ENCODE measurements at places on chromosomes 7 and 10. TPM values are rescaled to one million over a fixed set of nuclear protein-coding genes. Genes with fewer than 3 reads are reported as not detected.

DNA sequence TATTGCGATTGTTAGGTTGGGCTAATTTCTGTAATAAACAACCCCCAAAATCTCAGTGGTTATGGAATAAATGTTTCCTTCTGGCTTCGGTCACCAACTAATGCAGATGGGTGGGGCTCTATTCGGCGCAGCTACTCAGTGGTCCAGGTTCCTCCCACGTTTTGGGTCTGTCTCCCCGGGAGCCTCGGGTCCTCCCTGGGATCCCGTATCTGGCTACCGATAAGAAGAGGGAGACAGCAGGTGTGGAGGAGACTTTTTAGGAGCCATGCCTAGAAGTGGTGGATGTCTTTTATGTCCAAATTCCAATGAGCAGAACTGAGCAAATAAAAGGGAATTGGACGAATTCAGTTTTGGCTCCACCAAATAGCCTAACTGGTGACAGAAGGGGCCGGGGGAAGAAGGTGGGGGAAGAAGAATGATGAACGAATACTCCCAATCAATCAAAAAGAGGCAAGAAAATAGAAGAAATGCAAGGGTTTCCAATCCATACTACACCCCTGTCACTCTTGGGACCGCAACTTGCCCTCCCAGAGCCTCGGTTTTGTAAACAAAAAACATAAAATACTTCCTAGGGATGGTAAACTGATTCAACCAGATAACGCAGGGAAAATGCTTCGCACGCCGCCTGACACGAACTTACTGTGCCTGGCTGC is 498 bp upstream of the C10orf53 start:
- no peaks in the 10 kb centered on the region for H3K4me1 ChIP-seq
- no peak overlapping the region for H3K27ac ChIP-seq
- peaks cover 13% of the 10 kb centered on the region for H3K27me3 ChIP-seq
- peaks cover 2% of the 10 kb centered on the region for H3K36me3 ChIP-seq

- H3K4me1 ChIP-seq, result 0 out of 2 replicates have a peak, but pooled peaks cover under 1% of the 10 kb centered on the region
- H3K36me3 ChIP-seq, result no peaks in the 10 kb centered on the region
- H3K27ac ChIP-seq, result no peak overlapping the region
- peak; percentile 21 for DNase-seq
- H3K27me3 ChIP-seq, result peaks cover 8% of the 10 kb centered on the region
Observed at GRCh38 chr10:44387853-44388251, 3.0 kb upstream of the CXCL12 start.

DNA sequence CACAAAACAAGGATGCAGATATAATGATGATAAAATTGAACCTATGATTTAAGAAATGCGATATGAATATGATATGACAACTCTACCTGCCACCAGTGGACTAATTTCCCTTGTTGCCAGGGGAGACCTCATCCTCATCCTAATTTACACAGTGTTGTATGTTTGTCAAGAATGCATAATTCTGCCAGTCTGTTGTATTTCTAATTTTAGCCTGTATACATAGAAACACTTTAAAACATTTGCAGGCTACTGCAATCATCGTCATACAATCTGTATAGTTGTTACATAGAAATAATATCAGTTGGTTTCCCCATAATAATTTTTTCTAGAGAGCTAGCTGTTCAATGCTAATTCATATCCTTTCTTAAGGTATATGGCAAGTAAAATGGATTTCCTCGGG is 274.2 kb downstream of the DPP6 start:
- no peak overlapping the region for H3K4me3 ChIP-seq
- DNase-seq, result no peak
- no peaks in the 10 kb centered on the region for H3K27me3 ChIP-seq
- H3K4me1 ChIP-seq, result peaks cover 2% of the 10 kb centered on the region

- H3K27ac ChIP-seq, result no peak overlapping the region
- no peaks in the 10 kb centered on the region for H3K4me1 ChIP-seq
- no peak for DNase-seq
- H3K4me3 ChIP-seq, result peak overlapping the region; percentile 81
- H3K27me3 ChIP-seq, result no peaks in the 10 kb centered on the region
Observed at GRCh38 chr10:38094927-38095574, 914 bp downstream of the ZNF37A start.

DNA sequence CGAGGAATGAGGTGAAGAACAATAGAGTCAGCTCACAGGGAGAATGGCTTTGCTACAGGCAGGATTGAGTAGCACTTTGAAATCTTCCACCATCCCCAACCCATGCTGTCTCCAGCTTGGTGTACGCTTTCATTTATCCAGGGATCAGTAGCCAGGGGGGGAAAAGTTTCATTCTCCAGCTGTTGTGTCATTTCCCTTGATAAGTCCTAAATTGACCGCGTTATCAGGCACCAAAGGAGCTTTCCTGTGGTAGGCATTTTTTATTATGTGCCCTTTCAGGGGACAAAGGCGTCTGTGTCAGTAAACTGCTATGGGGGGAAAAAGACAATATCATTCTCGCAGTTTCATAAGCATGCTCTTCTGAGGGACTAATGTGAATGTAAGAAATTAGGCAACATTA is 106.6 kb upstream of the YAE1 start:
- no peak overlapping the region for H3K4me3 ChIP-seq
- H3K4me1 ChIP-seq, result no peaks in the 10 kb centered on the region
- no peak for DNase-seq
- H3K27ac ChIP-seq, result no peak overlapping the region

DNA sequence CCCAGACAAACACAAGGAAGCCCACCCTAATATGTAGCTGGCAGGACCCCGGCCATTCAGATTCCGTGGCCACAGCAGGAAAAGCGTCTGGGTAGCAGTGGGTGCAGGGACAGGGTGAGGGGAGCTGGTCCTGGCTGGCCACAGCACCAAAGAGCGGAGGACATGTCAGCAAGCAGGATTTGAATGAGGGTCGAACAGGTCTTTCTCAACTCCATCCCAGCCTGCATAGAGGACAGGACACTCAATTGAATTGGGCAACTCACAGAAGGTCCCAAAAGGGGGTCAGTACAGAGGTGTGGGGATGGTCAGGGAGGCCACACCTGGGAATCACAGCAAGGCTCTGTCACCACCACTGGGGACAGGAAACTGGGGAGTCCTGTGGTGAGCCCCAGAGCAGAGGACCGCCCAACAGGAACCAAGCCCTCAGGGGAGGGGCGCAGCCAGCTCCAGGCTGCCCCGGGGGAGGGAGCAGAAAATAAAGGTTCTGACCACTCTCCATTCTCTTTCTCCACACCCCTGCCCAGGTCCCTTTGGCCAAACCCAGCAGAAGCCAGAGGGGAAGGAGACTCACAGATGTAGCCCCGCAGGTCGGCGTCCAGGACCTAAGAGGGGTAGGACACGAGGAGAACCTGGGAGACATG is 108.7 kb upstream of the PPP2R2D start:
- H3K27me3 ChIP-seq, result no peaks in the 10 kb centered on the region
- no peak overlapping the region for H3K4me3 ChIP-seq
- H3K4me1 ChIP-seq, result peaks cover 5% of the 10 kb centered on the region
- DNase-seq, result peak; percentile 14

- no peak overlapping the region for H3K27ac ChIP-seq
- peak; percentile 63 for DNase-seq
- no peaks in the 10 kb centered on the region for H3K36me3 ChIP-seq
- H3K4me3 ChIP-seq, result no peak overlapping the region
Observed at GRCh38 chr10:129891806-129892205, 72.3 kb downstream of the EBF3 start.

DNA sequence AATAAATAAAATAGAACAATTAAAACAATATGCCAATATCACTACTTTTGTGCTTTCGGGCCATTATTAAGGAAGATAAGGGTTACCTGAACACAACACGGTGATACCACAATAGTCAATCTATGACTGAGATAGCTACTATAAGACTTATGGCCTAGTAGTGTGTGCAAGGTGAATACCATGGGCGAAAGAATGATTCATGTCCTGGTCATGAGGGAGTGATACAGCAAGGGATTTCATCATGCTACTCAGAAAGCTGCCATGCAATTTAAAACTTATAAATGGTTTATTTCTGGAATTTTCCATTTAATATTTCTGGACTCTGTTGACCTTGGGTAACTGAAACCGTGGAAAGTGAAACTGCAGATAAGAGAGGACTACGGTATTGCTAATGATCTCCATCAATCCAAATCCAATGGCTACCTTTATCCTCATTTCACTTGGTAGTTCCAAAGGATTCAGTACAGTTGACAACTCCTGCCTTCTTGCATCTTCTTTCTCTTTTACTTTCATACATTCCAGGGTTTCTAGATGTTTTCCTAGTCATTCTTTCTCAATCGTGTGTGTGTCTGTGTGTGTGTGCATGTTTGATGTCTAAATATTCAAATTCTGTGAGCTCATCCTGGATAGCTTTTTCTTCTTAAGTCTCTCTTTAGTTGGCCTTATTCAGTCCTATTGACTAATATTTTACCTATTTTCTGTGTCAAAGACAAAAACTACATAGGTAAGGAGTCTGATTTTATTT is 100.5 kb upstream of the MAGI2 start:
- H3K27me3 ChIP-seq, result no peaks in the 10 kb centered on the region
- H3K4me3 ChIP-seq, result no peak overlapping the region
- no peak for DNase-seq
- no peak overlapping the region for H3K27ac ChIP-seq
- H3K4me1 ChIP-seq, result no peaks in the 10 kb centered on the region

DNA sequence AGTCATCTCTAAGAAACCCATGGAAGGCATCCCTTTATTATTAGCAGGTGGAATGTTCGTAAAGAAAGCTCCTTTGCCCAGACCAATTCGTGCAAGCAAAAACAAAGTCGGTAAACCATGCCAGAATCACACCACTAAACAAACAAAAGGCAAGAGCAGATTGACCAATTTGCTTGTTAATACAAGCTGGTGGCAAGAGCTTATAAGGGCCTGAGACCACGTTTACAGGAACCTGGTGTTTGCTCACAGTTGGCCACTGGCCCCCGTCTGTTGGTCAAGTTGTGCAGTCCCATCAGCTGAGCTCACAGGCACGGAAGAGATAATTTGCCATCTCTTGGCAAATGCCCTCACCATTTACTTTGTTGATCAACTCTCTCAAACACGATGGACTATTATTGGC is 342.2 kb upstream of the MKI67 start:
- H3K27me3 ChIP-seq, result no peaks in the 10 kb centered on the region
- no peaks in the 10 kb centered on the region for H3K4me1 ChIP-seq
- H3K36me3 ChIP-seq, result no peaks in the 10 kb centered on the region
- no peak overlapping the region for H3K27ac ChIP-seq

DNA sequence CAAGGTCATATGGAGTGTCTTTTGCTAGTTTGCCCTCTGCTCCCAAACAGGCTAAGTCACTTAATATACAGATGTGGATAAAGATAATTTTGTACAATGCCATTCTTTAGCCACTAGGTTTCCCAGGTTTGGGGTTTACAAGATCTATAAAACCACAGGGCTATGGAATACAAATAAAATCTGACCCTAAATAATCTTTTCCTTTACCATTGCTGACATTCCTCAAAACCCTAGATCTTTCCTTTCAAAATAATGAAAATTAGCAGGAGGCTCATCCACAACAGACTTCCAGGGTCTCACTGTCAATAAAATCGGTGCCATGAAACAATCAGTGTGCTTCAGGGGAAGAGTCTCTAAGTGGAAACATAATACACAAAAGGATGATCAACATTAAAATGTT is 148.4 kb downstream of the CPEB3 start:
- H3K4me1 ChIP-seq, result no peaks in the 10 kb centered on the region
- H3K27ac ChIP-seq, result no peak overlapping the region
- no peak overlapping the region for H3K4me3 ChIP-seq

GRCh38 chr7:142280263-142280662 is 22.4 kb upstream of the PRSS58 start:
- no peak for DNase-seq
- H3K4me3 ChIP-seq, result no peak overlapping the region
- no peaks in the 10 kb centered on the region for H3K4me1 ChIP-seq
- no peak overlapping the region for H3K27ac ChIP-seq
- no peaks in the 10 kb centered on the region for H3K27me3 ChIP-seq

DNA sequence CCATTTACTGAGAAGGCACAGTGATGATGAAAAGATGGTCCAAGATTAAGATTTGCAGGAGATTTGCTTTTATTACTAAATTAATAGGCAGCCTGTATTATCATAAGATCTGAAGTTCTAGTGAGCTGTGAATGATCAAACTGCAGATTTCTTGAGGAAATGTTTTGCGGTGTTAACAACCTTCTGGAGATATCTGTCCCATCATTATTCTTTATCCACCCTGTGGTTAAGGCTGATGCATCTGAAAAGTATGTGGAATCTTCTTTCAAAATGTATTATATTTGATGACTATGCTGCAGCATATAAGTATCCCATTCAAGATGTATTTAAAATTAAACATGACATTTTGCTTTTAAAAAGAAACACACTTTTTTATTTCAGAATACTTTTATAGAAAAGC is 150.3 kb downstream of the POLR1F start:
- H3K27me3 ChIP-seq, result no peaks in the 10 kb centered on the region
- DNase-seq, result no peak
- H3K36me3 ChIP-seq, result no peaks in the 10 kb centered on the region
- H3K27ac ChIP-seq, result no peak overlapping the region
- no peaks in the 10 kb centered on the region for H3K4me1 ChIP-seq

DNA sequence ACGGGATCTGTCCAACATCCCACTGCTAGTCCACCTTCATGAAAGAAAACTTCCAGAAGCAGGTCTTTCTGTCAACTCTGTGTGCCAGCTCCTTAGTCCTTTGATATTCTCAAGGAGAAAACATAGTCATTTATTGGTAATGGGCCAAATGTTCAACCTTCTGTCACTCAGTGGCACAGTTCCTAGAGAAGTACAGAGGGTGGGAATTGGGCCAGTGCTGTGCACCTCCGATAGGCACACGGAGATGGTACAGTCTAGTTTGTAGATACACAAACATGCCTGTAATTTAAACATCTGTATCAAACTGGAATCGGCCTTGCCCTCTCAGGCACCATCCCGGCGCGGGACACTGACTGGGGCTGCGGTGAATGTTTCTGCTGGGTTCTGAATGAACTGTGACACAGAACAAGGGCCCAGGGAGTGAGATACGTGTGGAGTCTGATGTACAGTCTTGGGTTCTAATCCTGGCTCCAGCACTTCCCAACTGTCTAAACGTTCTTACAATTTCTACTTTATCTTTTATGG is 213.9 kb upstream of the SHH start:
- no peaks in the 10 kb centered on the region for H3K36me3 ChIP-seq
- no peak overlapping the region for H3K4me3 ChIP-seq
- no peaks in the 10 kb centered on the region for H3K27me3 ChIP-seq
- no peak overlapping the region for H3K27ac ChIP-seq
- no peak for DNase-seq

Gene COMTD1
- total RNA-seq, result 29.9 TPM

Gene NODAL
- 84.7 TPM for total RNA-seq

DNA sequence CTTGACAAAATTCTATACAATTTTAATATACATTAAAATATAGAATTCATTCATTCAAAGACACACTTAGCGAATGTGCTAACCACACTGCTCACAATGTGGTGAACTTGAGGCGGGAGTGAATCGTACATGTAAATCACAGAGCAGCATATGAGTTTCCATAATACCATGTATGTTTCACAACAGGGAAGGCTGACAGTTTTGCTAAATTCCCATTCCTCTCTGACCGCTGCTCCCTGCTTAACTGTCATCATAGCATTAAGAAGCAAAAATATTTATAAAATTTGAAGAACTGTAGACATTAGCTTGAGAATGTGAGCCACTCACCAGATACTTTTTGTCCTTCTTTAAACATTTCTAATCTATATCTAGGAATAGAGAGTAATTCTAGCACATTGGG is 763.3 kb downstream of the MAGI2 start:
- no peaks in the 10 kb centered on the region for H3K36me3 ChIP-seq
- no peak overlapping the region for H3K27ac ChIP-seq
- H3K4me3 ChIP-seq, result no peak overlapping the region
- no peaks in the 10 kb centered on the region for H3K27me3 ChIP-seq

Gene LSM8
- total RNA-seq, result 51.8 TPM

- H3K27me3 ChIP-seq, result no peaks in the 10 kb centered on the region
- H3K27ac ChIP-seq, result no peak overlapping the region
Observed at GRCh38 chr7:143419880-143420279, 11.2 kb upstream of the EPHA1 start.

- H3K4me1 ChIP-seq, result no peaks in the 10 kb centered on the region
- no peak overlapping the region for H3K27ac ChIP-seq
- no peaks in the 10 kb centered on the region for H3K27me3 ChIP-seq
- no peak for DNase-seq
- no peak overlapping the region for H3K4me3 ChIP-seq
Observed at GRCh38 chr7:75024922-75025321, 48.7 kb downstream of the RCC1L start.

All from H9 (cell line).